Stimulated activated CD8-positive, alpha-beta memory T cell treated with anti-CD3 and anti-CD28 coated beads, Interleukin-4, amount 100 ng/mL, for 1 hour (primary cell): ENCODE measurements at places on chromosomes 2 and 18.

DNA sequence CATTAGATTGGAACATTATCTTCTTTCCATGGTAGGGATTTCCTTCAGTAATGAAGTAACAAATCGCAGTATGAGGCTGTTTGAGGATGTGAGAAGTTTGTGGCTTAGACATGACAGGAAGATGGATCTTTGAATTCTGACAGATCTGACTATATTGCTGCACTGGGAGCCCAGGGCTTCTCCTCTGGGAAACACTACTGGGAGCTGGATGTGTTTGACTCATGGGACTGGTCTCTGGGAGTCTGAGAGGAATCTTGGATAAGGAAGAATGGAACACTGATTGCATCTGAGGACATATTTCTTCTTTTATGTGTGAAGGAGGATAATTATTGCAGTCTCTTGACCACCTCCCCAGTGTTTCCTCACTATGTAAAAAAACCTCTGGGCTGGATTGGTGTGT is 77.2 kb upstream of the ST6GAL2 start:
- DNase-seq: no peak

- no peak for DNase-seq
Observed at GRCh38 chr2:61582165-61582564, 44.0 kb upstream of the XPO1 start.

GRCh38 chr2:218882866-218883366 is 2.3 kb downstream of the WNT10A start:
- no peak for DNase-seq

- DNase-seq: no peak
Observed at GRCh38 chr2:59276033-59276432, 1034.9 kb upstream of the FANCL start.

DNA sequence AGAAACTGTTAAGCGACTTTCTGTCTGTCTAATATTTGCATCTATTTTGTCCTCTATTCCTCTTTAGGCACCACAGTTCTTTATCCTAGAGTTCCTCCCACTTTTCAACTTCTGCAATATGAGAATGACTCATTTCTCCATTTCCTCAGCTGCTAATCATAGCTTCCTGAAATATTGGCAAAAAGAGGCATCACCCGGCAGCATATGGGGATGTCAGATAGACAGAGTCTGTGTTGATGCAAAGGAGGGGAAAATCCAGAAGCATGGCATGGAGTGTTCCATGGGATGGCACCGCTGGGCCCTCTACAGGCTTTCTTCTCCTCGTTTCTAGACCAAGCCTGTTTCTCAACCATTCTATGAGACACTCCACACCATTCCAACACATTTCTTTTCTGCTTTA is 93.4 kb downstream of the DOCK10 start:
- no peak for DNase-seq

GRCh38 chr2:188628989-188629752 is 337.5 kb downstream of the GULP1 start:
- DNase-seq: no peak

- DNase-seq: no peak
Observed at GRCh38 chr18:28808373-28808772, 631.4 kb upstream of the CDH2 start.

GRCh38 chr2:233990261-233990798 is 60.2 kb upstream of the SPP2 start:
- peak; percentile 17 for DNase-seq

DNA sequence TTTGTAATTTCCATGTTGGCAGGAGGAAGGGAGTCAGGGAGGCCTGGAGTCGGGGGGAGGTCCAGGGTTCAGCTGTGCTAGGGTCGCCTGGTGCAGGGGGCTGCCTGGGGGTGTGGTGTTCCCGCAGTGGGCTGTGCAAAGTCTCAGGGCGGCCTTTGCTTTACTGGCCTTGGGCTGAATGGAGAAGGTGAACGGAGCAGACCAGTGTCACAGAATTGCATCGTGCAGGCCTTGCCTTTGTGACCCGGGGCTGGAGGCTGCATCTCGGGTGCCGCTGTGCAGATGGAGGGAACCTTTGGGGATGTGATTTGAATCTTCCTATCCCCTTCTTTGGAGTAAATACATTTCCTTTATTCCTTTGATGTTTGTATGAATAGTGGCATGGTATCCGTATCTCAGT is 8.8 kb downstream of the SNTG2 start:
- DNase-seq: no peak

GRCh38 chr18:21272016-21272579 is 30.1 kb downstream of the GREB1L start:
- DNase-seq: no peak
